ENCODE measurements at places on chromosomes 3 and 15. TPM values are rescaled to one million over a fixed set of nuclear protein-coding genes. Genes with fewer than 3 reads are reported as not detected.

APOD gene
- 121 TPM for total RNA-seq

DUOX1 gene
- total RNA-seq, result 32.1 TPM

PIGZ gene
- total RNA-seq, result 4.7 TPM

UBAP1L gene
- 8.5 TPM for total RNA-seq

ANKRD34C gene
- total RNA-seq, result not detected

CCDC39 gene
- total RNA-seq, result 3.0 TPM

GOLGA8N gene
- 3.9 TPM for total RNA-seq

OR5K2 gene
- total RNA-seq, result not detected

STRA6 gene
- 0.77 TPM for total RNA-seq

C2CD4B gene
- total RNA-seq, result 3.2 TPM

WDR73 gene
- 20.7 TPM for total RNA-seq

EPHA6 gene
- total RNA-seq, result 3.7 TPM

FILIP1L gene
- 9.5 TPM for total RNA-seq

ZDHHC23 gene
- total RNA-seq, result 10.1 TPM

CGNL1 gene
- 49.0 TPM for total RNA-seq

GOLGA8O gene
- 7.7 TPM for total RNA-seq

PDZRN3 gene
- 80.9 TPM for total RNA-seq

RAB6B gene
- 4.5 TPM for total RNA-seq

TMC3 gene
- 0.23 TPM for total RNA-seq

NEIL1 gene
- 79.5 TPM for total RNA-seq

MBNL1 gene
- 226 TPM for total RNA-seq

CFAP92 gene
- 4.3 TPM for total RNA-seq

ARNT2 gene
- 9.1 TPM for total RNA-seq

RTP1 gene
- total RNA-seq, result not detected

IGF1R gene
- 190 TPM for total RNA-seq

GOLGA8S gene
- total RNA-seq, result 0.05 TPM

C3orf49 gene
- total RNA-seq, result not detected

PRSS50 gene
- 0.80 TPM for total RNA-seq

LRRC31 gene
- total RNA-seq, result 1.1 TPM

ATP1B3 gene
- total RNA-seq, result 51.2 TPM

SPESP1 gene
- total RNA-seq, result 0.96 TPM

HRH1 gene
- total RNA-seq, result 5.9 TPM

ATP8B4 gene
- total RNA-seq, result 55.7 TPM

DAZL gene
- total RNA-seq, result not detected

STXBP5L gene
- total RNA-seq, result 4.8 TPM

QARS1 gene
- 315 TPM for total RNA-seq

MYH15 gene
- 0.68 TPM for total RNA-seq

GAP43 gene
- not detected for total RNA-seq

DUOX2 gene
- 2.5 TPM for total RNA-seq

IGSF11 gene
- total RNA-seq, result 0.46 TPM

PLA2G4E gene
- 0.17 TPM for total RNA-seq

SLC30A4 gene
- total RNA-seq, result 233 TPM

GALK2 gene
- total RNA-seq, result 52.3 TPM

CCRL2 gene
- total RNA-seq, result 0.09 TPM

UACA gene
- total RNA-seq, result 16.3 TPM

PRR20G gene
- 5.1 TPM for total RNA-seq

STRIT1 gene
- total RNA-seq, result 4.9 TPM

ALDH1A2 gene
- total RNA-seq, result 65.0 TPM

IL17RE gene
- total RNA-seq, result 10.1 TPM

SNX1 gene
- 109 TPM for total RNA-seq

HLTF gene
- 29.9 TPM for total RNA-seq

CNTN4 gene
- total RNA-seq, result 1.5 TPM

CCR8 gene
- total RNA-seq, result not detected

All from prostate gland (tissue), 2 donors.